T1000 (cell line): ENCODE measurements at places on chromosomes 1 and 21.

GRCh38 chr1:15417059-15417934 lies 7.6 kb downstream of the EFHD2 start:
- DNase-seq = no peak

GRCh38 chr1:226557424-226557823 lies 8.9 kb downstream of the STUM start:
- DNase-seq = no peak

DNA sequence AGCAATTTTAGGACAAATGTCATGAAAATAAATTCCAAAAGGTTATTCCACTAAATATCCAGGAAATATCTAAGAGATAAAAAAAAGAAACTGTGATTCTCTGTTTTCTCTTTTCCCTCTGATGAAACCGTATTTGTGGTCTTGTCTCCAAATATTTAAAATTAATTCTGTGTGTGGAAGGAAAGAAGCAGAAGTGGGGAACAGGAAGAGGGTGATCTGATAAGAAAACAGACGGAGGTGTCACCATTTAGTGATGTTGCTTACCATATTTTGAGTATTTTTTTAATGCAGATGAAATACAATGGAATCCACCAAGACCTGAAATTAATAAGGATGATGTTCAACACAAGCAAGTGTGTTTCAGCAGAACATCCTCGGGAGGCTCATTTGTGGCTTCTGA lies 29.6 kb downstream of the CLCA1 start:
- no peak for DNase-seq

DNA sequence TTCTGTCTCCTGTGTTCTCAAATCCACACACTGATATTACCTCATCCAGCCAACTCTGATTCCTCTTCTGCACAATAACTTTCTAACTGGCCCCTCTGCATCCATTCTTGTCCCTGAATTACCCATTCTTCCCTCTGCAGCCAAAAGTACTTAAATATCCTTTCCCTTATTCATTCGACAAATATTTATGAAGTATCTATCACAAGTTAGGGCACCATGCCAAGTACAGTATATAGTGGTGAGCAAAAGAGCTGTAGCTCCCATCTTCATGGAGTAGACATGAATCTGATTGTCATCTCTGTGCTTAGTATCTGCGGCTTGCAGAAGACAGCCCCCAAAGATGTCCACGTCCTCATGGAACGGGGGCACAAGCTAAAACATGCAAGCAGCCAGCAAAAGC lies 316.8 kb downstream of the SETD4 start:
- DNase-seq = no peak

DNA sequence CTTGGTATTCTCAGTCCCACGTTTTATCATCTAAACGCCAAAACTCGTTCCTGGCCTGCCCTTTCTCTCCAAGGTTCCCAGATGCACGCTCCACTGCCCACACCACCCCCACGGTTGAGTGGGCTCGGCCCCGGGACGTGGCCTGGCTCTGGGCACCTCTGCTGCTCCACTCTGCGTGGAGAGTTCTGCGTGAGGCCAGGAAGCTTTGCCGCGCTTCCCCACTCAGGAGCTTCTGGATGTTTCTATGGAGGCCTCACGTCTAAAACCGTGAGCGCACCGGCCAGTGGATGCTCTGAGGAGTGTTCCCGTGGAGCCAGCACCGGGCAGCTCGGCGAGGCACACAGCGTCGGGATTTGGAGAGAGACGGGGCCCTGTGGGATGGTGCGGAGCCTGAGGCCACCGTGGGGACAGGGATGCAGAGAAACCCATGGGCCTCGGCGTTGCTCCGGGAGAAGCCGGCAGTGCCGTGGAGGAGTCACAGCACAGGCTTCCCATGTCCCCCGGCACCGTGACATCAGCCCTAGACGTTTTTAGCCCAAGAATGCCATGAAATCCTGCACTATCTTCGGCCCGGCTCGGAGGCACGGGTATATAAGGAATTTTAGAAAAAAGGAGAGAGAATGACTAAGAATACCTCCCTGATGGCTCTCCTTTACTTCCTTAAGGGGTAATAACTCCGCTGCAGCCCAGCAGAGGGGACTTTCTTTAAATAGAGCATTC lies 125.9 kb downstream of the PRDM16 start:
- no peak for DNase-seq

DNA sequence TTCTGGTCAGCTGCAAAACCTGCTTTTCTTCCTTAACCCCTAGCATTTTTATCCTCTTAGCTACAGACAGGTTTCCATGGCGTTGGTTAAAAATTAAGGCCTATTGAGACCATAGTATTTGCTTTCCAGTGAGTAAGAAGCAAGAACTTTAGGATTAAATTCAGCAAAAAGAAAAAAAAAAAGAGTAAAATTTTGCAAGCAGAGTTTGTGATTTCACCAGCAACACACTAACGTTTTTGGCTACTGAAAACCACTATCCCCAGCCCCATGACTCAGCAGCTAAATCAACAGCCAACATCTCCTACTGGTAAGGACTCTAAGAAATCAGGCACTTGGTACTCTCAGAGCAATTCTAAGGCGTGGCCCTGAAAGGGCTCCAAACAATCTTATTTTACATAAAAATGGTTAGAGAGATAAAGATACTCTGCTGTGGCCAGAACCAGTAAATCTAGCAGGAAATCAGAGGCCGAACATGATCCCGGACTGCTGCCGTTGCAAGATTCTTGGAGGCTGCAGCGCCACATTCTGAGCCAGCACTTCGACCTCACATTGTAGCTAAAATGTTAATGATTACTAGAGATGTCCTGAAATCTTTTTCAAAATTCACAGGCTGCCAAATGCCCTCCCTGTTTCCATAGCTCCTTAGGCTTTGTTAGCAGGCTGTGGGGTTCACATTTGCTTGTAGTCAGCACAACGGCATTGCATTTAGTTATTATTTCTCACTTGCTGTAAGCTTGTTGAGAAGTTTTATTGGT lies 1.6 kb upstream of the ENO1 start:
- peak; percentile 42 for DNase-seq

GRCh38 chr1:207051191-207051943 lies at the start of gene YOD1:
Gene YOD1 (minus strand): TSS chr1:207051208. CDS start chr1:207051030, 178 bp downstream.
- DNase-seq = peak; percentile 40

DNA sequence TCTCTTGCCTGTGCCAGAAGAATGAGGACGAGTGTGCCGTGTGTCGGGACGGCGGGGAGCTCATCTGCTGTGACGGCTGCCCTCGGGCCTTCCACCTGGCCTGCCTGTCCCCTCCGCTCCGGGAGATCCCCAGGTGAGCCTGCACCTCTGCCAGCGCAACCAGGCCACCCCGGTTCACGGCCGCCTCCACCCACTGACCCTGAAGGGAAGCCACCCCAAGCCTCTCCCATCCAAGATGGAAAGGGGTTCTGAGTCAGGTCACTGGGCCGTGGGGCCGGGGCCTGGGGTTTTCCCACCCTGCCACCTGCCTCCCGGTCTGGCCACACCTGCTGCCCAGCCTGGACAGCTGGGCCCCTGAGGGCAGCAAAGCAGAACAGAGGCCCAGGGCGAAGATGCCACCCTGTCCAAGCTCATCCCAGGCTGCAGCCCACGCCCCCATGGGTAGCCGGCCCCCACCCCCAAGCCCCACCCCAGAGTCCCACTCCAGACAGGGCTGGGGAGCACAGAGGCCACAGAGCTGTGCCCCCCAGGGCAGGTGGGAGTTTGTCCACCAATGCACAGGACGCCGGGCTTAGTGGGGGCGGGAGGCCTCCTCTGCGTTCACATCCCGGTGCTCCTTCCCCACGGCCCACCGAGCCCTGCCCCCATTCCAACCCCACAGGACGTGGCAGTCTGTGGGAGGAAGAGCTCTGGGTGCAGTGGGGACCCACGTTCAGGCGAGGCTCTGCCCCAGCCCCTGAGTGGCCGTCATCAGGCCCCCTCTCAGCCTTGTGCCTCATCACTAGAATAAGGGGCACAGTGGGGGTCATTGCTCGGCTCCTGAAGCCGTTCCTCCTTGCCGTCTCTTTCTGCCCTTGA lies 5.6 kb downstream of the AIRE start:
- no peak for DNase-seq

DNA sequence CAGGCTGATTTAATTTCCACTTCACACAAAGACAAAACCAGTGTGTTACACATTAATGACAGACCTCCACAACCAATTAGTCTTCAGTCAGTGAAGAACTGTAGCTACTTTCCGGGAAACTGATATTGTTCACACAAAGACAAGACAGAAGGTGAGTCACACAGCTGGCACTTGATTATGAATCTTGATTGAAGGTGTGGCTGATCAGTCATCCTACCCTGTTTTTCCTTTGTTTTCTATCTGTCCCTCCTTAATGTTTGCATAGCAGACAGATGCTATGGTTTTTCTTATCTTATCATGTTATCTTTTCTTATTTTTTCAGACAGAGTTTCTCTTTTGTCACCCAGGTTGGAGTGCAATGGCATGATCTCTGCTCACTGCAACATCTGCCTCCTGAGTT lies 185.1 kb upstream of the GREM2 start:
- no peak for DNase-seq

GRCh38 chr1:232655028-232655745 lies 25.3 kb upstream of the SIPA1L2 start:
- DNase-seq = no peak

DNA sequence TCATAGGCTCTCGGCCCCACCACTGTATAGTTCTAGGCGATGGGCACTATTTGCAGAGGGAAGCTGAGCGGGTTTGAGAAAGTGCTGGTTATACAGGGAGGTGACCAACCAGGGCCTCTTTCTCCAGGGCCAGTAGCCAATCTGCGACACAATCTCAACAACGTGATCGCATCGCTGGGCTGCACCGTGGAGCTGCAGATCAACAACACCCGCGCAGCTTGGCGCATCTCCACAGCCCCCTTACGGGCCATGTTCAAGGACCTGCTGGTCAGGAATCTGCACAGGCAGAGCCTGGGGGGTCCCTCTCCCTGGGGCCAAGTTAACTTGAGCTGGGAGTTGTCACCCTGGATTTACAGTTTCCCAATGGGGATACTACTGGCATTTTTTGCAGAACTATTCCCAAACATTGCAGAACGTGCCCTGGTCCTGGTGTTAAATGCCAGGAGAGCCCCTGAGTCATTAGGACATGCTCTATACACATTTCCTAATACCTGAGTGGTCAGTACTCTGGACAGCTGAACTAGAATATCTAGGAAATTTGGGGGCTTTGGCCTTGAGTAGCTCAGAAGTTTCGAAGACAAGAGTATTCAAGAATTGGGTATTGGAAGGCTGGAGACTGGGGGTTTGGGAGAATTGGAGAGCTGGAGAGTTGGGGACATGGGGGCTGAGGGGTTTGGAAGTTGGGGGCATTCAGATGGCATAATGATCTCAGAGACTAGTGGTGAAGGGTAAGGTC lies 6.9 kb downstream of the DCST1 start:
- no peak for DNase-seq

DNA sequence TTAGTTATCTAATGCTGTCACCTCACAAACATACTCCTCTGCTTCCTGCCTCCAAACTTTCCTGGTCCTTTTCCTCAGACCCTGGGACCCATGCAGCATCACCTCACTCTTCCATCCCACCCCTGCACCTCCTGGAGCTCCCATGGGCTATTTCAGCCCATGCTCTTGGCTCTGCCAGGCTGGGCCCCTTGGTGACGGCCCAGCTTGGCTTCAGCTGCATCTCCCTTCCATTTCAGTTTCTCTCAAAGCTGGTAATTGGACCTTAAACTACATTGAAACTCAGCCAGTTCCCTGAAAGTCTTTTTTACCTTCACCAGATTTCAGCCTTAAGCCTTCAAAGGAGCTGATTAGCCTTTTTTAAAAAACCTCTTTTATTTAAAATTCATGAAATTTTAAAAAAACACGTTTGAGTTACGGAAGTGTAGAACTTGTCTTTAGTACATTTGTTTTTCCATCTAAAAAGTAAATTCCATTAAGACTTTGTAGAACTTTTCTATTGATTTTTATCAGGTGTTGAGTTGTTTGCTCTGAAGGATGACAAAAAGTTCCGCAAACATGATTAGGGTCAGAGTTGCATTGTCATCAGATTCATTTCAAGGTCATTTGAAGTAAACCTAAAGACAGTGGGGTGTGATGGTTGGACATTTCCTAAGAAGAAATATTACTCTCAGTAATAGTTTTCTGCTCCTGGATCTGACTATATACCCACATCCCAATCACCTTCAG lies 33.5 kb downstream of the AGT start:
- no peak for DNase-seq

DNA sequence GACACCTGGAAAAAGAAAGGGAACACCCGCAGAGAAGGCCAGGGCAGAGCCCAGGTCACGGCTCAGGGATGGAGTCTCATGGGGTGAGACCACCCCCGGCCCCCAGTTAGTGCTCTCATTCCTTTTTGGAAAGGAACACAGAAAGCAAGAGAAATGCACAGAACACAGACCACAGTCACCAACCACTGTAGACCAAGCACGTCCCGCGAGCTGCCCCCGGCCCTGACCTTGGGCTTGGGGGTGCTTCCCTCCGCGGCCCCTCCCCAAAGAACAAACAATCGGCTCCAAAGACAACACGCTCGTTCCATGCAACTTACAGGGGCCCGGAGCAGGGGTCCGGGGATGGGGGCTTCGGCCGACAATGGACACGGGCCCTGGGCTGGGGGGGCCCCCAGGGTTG lies 12.8 kb downstream of the CELF3 start:
- DNase-seq = no peak

DNA sequence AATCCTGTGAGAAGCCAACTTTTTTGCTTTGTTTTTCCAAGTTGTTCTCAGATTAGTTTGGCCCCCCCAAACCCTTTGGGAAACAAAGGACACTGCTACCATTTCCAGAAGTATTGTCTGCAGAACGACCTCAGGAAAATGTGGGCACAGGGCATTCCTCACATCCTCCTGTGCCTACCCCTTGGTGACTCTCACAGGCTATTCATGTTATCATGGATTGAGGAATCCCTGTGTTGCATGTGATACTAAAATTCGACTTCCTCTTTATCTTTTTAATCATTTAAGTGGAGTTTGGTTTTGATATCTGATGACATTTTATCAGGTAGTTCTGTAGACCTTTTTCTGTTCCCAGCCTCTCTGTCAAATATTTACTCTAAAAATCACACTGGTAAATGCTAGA lies 184.5 kb downstream of the FASLG start:
- no peak for DNase-seq

DNA sequence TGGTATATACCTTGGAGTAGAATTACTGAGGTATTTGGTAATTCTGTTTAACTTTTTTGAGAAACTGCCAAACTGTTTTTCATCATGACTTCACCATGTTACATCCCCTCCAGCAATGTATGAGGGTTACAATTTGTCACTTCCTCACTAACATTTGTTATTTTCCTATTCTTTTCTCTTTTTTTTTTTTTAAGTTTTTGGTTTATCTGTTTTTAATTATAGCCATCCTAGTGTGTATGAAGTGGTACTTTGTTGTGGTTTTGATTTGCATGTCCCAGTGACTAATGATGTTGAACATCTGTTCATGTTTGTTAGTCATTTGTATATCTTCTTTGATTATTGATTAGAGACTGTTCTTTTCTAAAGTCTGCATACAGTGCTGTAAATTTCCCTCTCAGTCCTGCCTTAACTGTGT lies 147.3 kb downstream of the HS2ST1 start:
- no peak for DNase-seq

DNA sequence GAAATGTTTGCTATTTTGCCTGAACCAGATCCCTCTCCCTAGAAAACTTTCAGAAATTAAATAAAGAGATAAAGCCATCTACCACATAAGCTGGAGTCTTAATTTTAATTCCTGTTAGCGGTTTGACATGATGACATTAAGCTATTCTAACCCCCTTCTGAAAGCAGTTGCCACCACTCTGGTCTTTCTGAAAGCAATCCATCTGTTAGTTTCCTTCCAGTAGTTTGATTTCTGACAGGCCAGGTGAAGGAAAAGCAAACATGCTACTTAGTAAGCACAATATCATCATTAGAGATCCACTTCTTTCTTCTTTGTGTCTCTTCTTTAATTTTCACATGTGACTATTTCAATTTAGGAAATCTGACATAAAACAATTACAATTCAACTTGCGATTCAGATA lies 39.9 kb downstream of the RGL1 start:
- no peak for DNase-seq

- no peak for DNase-seq
Measured at GRCh38 chr1:1299686-1300351, 7.9 kb downstream of the ACAP3 start.
